ENCODE measurements at places on chromosomes 6 and 20.

DNA sequence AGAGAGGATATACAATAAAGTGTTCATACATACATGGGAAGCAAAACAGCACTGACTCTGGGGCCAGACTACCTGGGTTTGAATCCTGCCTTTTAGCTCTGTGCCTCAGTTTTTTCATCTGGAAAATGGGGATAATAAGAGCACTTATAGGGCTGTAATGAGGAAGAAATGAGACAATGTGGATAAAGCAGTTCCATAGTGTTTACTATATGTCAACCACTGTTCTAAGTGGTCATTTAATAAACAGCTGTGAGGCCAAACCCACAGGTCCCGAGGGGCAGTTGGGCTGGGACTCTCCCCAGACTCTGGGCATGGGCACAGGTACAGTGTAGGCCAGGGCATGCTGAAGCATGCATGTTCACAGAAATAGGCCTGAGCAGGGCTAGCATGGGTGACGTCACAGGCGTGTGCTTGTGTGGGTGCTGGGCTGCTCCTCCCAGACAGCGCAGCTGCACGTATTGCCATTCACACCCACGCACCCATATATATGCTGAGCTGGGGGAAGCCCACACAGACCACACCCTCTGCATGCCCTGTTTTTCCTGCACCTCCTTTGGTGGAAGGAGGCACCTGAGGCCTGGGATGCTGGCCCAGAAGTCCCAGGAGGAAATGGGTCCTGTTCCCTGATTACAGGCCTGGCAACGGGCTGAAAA is 3.5 kb upstream of the PLCG1 start:
- H3K36me3 ChIP-seq: peaks cover 6% of the 10 kb centered on the region
- no peak for DNase-seq
- no peak overlapping the region for H3K4me3 ChIP-seq
- no peak overlapping the region for H3K27ac ChIP-seq

- H3K36me3 ChIP-seq: peaks cover 31% of the 10 kb centered on the region
- DNase-seq: no peak
- no peak overlapping the region for H3K27ac ChIP-seq
- peaks cover 47% of the 10 kb centered on the region for H3K4me1 ChIP-seq
These were observed 94.7 kb downstream of the RPP40 start for GRCh38 chr6:4909063-4909706.

- DNase-seq: no peak
- H3K27me3 ChIP-seq: no peaks in the 10 kb centered on the region
- no peak overlapping the region for H3K4me3 ChIP-seq
- H3K4me1 ChIP-seq: no peaks in the 10 kb centered on the region
These were observed 101.2 kb downstream of the NUS1 start for GRCh38 chr6:117776441-117776840.

- no peaks in the 10 kb centered on the region for H3K36me3 ChIP-seq
- no peak overlapping the region for H3K27ac ChIP-seq
- no peaks in the 10 kb centered on the region for H3K4me1 ChIP-seq
- H3K4me3 ChIP-seq: no peak overlapping the region
- no peaks in the 10 kb centered on the region for H3K27me3 ChIP-seq
- DNase-seq: no peak
These were observed 955.2 kb upstream of the EYS start for GRCh38 chr6:66662196-66662595.

- H3K27ac ChIP-seq: no peak overlapping the region
- H3K4me3 ChIP-seq: no peak overlapping the region
- no peaks in the 10 kb centered on the region for H3K27me3 ChIP-seq
- H3K4me1 ChIP-seq: no peaks in the 10 kb centered on the region
- no peak for DNase-seq
These were observed 42.4 kb downstream of the DHX35 start for GRCh38 chr20:39004508-39004907.

GRCh38 chr6:150079604-150080003 is 10.7 kb upstream of the ULBP3 start:
- peaks cover 5% of the 10 kb centered on the region for H3K4me1 ChIP-seq
- no peak overlapping the region for H3K27ac ChIP-seq
- DNase-seq: no peak
- H3K4me3 ChIP-seq: no peak overlapping the region

GRCh38 chr20:25076731-25077609 is 5.0 kb downstream of the VSX1 start:
- H3K4me1 ChIP-seq: peaks cover 14% of the 10 kb centered on the region
- H3K27ac ChIP-seq: no peak overlapping the region
- H3K36me3 ChIP-seq: no peaks in the 10 kb centered on the region

All from HFFc6 (cell line).